CD4-positive, alpha-beta T cell (primary cell): ENCODE measurements at places on chromosomes 3 and 15.
A peak's percentile ranks its signal among the peaks of the same experiment; 100 is the strongest.

- H3K4me3 ChIP-seq = no peak overlapping the region
- H3K36me3 ChIP-seq = no peaks in the 10 kb centered on the region
- no peak overlapping the region for H3K27ac ChIP-seq
- no peaks in the 10 kb centered on the region for H3K27me3 ChIP-seq
- no peak for DNase-seq
Measured at GRCh38 chr3:12724794-12725193, 34.3 kb downstream of the TMEM40 start.

DNA sequence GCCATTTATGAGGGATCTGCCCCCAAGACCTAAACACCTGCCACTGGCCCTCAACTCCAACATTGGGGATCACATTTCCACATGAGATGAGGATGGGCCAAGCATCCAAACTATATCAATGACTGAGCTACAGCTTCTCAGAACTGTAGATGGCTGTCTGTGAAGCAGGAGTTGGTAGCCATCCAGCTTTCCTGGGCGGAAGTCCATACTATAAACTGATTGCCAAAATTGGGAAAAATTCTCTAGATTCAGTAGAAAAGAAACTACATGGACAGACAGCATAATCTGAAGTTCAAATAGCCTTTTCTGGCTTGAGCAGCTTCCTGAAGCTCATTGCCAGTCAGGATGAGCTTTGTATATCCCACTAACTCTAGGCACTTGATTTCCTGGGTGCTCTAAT is 214.7 kb upstream of the ZBTB20 start:
- H3K36me3 ChIP-seq = no peaks in the 10 kb centered on the region
- H3K4me3 ChIP-seq = no peak overlapping the region
- no peaks in the 10 kb centered on the region for H3K27me3 ChIP-seq
- H3K27ac ChIP-seq = no peak overlapping the region
- no peak for DNase-seq

DNA sequence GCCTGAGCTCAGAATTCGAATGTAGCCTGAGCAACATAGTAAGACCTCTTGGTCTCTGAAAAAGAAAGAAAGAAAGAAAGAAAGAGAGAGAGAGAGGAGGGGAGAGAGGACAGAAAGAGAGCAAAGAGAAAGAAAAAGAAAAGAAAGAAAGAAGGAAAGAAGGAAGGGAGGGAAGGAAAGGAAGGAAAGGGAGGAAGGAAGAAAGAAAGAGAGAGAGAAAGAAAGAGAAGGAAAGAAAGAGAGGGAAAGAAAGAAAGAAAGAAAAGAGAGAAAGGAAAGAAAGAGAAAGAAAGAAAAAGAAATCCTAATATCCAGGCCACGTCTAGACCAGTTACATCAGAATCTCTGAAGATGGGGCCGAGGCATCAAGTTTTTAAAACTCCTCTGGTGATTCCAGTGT is 50.7 kb downstream of the PPM1L start:
- H3K36me3 ChIP-seq = no peaks in the 10 kb centered on the region
- H3K27ac ChIP-seq = no peak overlapping the region
- peaks cover 6% of the 10 kb centered on the region for H3K4me1 ChIP-seq
- no peak for DNase-seq
- H3K27me3 ChIP-seq = no peaks in the 10 kb centered on the region

- H3K36me3 ChIP-seq = no peaks in the 10 kb centered on the region
- peak overlapping the region; percentile 11 for H3K4me3 ChIP-seq
Measured at GRCh38 chr3:155745795-155746550, 1.1 kb upstream of the PLCH1 start.

- H3K36me3 ChIP-seq = no peaks in the 10 kb centered on the region
- no peaks in the 10 kb centered on the region for H3K4me1 ChIP-seq
- no peaks in the 10 kb centered on the region for H3K27me3 ChIP-seq
- H3K27ac ChIP-seq = no peak overlapping the region
- DNase-seq = no peak
Measured at GRCh38 chr15:83410532-83410931, 36.6 kb upstream of the SH3GL3 start.

DNA sequence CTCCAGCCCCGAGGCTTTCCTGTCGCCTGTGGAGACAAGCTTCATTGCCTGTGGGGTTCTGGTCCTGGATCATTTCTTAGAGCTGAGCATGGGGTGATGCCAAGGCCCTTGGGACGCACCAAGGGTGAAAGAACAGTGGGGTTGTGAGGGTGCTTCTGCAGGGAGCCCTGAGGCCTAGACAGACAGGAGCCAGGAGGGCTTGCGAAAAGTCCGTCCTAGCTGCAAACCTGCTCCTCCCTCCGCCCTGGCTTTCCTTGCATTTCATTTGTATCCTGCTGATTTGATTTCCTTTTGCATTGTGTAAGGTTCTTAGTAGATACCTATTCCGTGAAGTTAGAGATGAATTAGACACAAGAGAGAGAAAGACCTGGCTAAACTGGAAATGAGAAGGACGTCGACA is 286.9 kb upstream of the C2CD4B start:
- H3K27ac ChIP-seq = no peak overlapping the region
- no peaks in the 10 kb centered on the region for H3K36me3 ChIP-seq
- H3K4me3 ChIP-seq = no peak overlapping the region
- H3K4me1 ChIP-seq = no peaks in the 10 kb centered on the region
- no peaks in the 10 kb centered on the region for H3K27me3 ChIP-seq

DNA sequence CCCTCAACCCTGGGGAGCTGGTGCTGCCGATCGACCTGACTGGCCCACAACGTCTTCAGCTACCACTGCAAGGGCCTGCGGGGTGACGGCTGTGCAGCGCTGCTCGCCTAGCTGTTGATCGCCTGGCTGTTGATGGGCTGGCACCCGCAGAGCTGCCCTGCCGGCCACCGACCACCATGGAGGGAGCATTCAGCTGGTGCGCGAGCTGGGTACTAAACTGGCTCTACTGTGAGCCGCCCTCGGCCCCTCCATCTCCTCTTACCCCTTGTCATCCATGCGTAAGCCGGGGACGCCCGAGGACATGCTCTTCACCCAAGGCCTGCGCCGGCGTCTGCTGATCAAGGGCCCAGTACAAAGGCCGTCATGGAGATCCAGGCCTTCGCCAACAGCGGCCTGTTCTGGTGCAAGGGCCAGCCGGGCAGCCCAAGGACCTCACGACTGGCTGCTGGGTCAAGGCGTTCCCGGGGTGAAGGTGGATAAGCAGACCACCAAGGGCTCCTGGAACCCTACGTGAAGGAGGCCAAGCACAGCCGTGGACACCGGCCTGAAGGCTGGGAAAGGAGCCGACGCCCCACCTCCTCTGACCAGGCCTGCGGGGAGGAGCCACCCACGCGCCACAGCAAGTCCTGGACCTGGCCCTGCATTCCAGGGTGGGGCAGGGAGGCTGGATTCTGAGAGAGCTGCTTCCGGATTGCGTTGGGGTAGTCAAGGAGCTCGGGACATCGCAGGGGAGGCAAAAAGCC is 46.9 kb downstream of the SFMBT1 start:
- no peak overlapping the region for H3K27ac ChIP-seq
- H3K4me1 ChIP-seq = no peaks in the 10 kb centered on the region
- no peak overlapping the region for H3K4me3 ChIP-seq
- no peaks in the 10 kb centered on the region for H3K27me3 ChIP-seq
- no peak for DNase-seq

DNA sequence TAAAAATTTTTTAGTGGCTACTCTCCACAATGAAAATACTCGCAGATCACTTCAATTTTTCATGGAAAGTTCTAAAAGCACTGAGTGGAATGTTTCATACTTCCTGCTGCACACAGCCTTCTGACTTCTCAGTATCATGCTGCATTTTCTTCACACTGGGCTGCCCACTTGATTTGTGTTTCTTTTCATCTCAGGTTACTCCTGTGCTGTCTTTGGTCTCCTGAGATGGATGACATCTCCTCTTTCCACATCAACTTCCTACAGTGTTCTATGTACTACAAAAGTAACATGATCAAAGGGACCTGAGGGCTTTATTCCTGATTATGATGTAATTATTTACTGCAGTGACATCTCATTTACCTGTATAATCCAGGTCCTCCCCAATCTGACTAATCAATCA is 927.7 kb downstream of the ROBO2 start:
- H3K4me3 ChIP-seq = no peak overlapping the region
- H3K4me1 ChIP-seq = no peaks in the 10 kb centered on the region
- no peak for DNase-seq
- no peaks in the 10 kb centered on the region for H3K36me3 ChIP-seq
- H3K27me3 ChIP-seq = no peaks in the 10 kb centered on the region

GRCh38 chr15:26134152-26134551 is 271.0 kb upstream of the ATP10A start:
- H3K4me1 ChIP-seq = no peaks in the 10 kb centered on the region
- H3K27me3 ChIP-seq = peaks cover 10% of the 10 kb centered on the region
- no peak overlapping the region for H3K4me3 ChIP-seq
- no peak for DNase-seq
- H3K27ac ChIP-seq = no peak overlapping the region
- H3K36me3 ChIP-seq = no peaks in the 10 kb centered on the region

DNA sequence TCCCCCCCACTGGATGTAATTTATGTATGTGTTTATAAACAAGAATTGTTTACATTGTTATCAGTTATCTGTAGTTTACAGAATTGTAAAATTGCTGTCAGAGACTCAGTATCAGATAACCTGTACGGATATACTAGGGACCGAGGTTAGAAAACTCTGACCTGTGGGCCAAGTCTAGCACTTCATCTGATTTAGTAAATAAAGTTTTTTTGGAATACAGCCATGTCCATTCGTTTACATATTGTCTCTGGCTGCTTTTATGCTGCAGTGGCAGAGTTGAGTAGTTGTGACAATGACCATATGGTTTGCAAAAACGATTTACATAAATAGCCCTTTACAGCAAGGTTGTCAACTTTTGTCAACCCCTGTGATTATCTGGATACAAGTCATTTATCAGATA is 52.6 kb downstream of the LRRC28 start:
- no peak overlapping the region for H3K27ac ChIP-seq
- H3K36me3 ChIP-seq = no peaks in the 10 kb centered on the region
- no peaks in the 10 kb centered on the region for H3K27me3 ChIP-seq
- no peak overlapping the region for H3K4me3 ChIP-seq

GRCh38 chr3:149705416-149705815 is 46.9 kb downstream of the COMMD2 start:
- H3K27me3 ChIP-seq = no peaks in the 10 kb centered on the region
- H3K36me3 ChIP-seq = no peaks in the 10 kb centered on the region
- H3K27ac ChIP-seq = no peak overlapping the region
- H3K4me1 ChIP-seq = peaks cover 3% of the 10 kb centered on the region
- no peak for DNase-seq

DNA sequence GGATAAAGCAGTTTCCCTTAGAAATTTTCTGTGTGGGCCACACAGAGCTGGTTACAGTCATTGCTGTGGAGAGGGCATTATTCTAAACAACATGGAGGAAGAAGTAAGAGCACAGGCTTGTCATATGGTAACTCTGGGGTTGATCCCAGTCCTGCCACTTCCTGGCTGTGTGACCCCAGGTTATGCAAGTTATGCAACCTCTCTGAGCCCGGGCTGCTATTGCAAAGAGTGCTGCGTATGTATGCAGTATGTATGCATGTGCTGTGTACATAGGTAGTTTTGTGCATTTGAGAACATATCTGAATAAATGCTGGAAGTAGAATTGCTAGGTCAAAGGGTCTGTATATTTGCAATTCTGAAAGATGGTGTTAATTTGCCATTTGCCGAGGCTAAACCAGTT is 9.2 kb downstream of the SPSB4 start:
- H3K27me3 ChIP-seq = no peaks in the 10 kb centered on the region
- no peaks in the 10 kb centered on the region for H3K4me1 ChIP-seq
- H3K4me3 ChIP-seq = no peak overlapping the region
- no peaks in the 10 kb centered on the region for H3K36me3 ChIP-seq
- DNase-seq = no peak

DNA sequence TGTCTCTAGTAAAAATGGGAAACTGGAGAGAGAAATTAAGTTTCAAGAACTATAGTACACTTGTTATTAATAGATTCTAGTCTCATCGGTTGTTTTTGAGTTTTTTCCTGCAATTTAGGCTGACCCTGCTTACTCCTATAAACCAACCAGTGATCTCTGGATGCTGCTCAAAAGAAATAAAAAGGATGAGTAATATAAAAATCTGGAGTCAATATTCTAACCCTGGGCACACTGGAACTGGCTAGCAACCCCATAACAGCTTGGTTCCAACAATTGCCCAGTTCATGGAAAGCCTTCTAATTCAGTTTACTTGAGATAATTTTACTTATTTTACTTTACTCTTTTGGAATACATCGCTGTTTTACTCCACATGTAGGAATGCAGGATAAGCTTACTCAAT is 211.6 kb downstream of the GBE1 start:
- H3K4me3 ChIP-seq = no peak overlapping the region
- H3K4me1 ChIP-seq = no peaks in the 10 kb centered on the region
- H3K36me3 ChIP-seq = no peaks in the 10 kb centered on the region

DNA sequence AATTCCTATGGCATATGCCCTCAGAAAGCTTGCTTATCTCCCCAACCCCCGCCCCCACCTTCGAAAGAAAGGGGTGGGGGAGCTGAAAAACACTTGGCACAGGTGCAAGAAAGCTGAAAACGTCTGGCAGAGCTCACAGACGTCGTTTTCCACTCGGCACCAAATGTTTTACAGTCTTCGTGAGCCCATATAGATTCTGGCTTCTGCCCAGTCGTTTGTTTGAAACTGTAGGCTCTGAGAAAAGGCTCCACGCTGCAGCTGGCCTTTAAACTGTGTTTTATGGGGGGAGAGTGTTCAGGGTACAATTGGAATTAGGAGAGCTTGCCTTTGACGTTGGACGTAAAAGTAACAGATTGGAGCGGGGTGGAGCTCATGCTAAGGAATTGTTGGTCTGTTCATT is 130.3 kb downstream of the MDFIC2 start:
- H3K4me3 ChIP-seq = no peak overlapping the region
- no peaks in the 10 kb centered on the region for H3K4me1 ChIP-seq
- no peak overlapping the region for H3K27ac ChIP-seq
- no peaks in the 10 kb centered on the region for H3K36me3 ChIP-seq

DNA sequence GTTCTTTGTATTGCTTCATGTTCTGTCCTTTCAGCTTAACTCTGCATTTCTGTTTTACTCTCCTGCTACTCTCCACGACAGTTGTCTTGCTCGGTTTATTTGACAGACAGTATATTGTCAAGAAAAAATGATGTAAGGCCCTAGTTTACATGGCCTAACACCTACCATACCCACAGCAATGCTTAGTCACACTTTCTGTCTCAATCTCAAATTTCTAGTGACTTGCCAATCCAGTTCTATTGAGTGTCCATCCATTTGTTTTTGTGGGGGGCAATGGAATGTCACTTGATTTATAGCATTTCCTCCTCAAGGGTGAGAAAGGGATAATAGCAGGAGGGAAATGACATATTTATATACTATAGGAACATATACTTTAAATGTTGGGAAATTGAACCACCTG is 676.2 kb downstream of the NAALADL2 start:
- no peak for DNase-seq
- H3K36me3 ChIP-seq = no peaks in the 10 kb centered on the region
- H3K4me3 ChIP-seq = no peak overlapping the region
- H3K4me1 ChIP-seq = no peaks in the 10 kb centered on the region
- no peak overlapping the region for H3K27ac ChIP-seq
- H3K27me3 ChIP-seq = no peaks in the 10 kb centered on the region

- H3K27ac ChIP-seq = no peak overlapping the region
- no peaks in the 10 kb centered on the region for H3K4me1 ChIP-seq
- H3K27me3 ChIP-seq = peaks cover 5% of the 10 kb centered on the region
- no peak overlapping the region for H3K4me3 ChIP-seq
Measured at GRCh38 chr3:193971261-193971751, 164.6 kb upstream of the HES1 start.

GRCh38 chr3:69647081-69647480 is 92.2 kb upstream of the MITF start:
- no peak overlapping the region for H3K27ac ChIP-seq
- no peaks in the 10 kb centered on the region for H3K27me3 ChIP-seq
- no peaks in the 10 kb centered on the region for H3K36me3 ChIP-seq
- no peak for DNase-seq
- no peaks in the 10 kb centered on the region for H3K4me1 ChIP-seq
- H3K4me3 ChIP-seq = no peak overlapping the region

- no peaks in the 10 kb centered on the region for H3K4me1 ChIP-seq
- peaks cover 18% of the 10 kb centered on the region for H3K27me3 ChIP-seq
- no peak overlapping the region for H3K27ac ChIP-seq
- no peaks in the 10 kb centered on the region for H3K36me3 ChIP-seq
- no peak for DNase-seq
Measured at GRCh38 chr15:92384381-92384780, 9.3 kb upstream of the ST8SIA2 start.
